NCI-H187 treated with DMSO at 0.1 percent for 48 hours (cell line): ENCODE measurements at places on chromosomes 13 and 19.

GRCh38 chr19:35294328-35294727 is 2.4 kb downstream of the MAG start:
- no peak for DNase-seq

DNA sequence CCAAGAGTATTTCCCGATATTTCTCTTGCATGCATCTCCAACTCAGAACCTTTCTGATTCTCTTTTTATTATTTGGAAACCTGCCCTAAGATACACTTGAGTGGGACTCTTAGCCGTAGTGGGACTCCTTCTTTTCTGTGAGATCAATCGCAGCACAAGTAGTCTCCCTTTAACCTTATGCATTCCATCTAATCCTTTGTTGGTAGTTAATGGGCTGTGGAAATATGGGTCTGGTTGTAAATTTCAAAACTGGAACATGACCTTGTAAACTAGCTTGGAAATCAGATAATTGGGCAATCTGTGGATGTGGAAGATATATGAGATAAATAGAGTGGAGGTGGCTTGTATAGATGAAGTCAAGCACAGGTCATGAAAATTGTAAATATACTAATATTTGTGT is 350.0 kb downstream of the NDFIP2 start:
- no peak for DNase-seq

DNA sequence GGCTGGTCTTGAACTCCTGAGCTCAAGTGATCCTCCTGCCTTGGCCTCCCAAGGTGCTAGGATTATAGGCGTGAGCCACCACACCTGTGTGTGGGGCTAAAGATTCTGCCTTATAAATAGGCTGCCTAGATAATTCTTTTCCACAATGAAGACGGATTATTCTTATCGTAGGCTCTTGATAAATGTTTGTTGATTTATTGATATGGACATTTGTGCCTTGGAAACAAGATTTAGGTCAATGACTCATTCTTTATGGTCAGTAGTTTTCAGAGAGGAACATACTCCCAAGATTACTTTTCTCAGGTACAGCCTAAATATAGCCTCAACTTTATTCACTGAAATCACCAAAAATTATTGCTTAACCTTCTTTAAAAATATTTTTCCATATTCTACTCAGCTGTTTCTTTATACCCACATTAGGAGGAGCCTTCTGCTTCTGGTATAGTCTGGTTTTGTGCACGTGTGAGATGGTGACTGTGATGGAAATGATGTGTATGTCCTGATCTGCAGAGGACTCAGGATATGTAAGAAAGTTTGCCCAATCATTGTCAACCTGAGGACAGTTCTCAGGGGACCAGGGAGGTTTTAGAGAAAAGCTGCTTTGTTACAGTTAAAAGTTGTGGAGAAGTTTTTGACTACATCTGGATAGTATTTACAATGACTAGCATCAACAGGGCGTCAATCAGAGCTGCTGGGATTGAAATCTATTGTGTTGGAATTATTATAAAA is 208.9 kb downstream of the DNAJC15 start:
- DNase-seq = no peak

- no peak for DNase-seq
These were observed 1551.1 kb downstream of the EFNB2 start for GRCh38 chr13:104984296-104984818.

DNA sequence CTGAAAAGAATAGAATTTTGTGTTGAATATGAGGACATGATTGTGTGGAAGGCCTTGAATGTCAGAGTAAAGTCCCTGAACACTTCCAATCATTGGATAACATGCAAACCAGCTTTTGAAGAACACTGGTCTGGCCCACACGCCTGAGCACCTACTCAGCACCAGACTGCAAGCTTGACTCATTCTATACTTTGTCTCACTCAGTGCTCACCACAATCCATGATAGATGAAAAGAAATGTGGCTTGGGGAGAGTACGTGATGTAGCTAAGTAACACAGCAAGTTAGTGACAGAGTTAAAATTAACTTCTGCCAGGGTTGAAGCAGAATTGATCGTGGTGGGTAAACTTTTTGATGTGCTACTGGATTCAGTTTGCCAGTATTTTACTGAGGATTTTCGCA is 12.0 kb downstream of the DLEU7 start:
- no peak for DNase-seq

DNA sequence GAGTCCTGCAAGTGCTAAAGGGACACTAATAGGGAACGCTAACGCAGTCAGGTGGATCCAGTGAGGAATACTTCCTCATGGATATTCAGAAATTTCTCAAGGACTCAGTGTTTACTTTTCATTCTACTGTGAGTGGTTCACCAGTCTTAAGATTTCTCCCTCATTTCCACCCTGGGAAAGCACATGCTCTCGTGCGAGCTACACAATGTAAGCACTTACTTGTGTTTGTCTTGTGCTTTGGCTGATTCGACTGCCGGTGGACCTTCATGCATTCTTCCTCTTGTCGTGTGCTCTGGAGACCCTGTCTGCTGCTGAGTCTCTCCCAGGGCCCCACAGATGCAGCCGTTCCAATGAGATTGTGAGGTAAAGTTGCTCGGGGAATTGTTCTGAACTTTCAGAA is 180.1 kb downstream of the NUFIP1 start:
- DNase-seq = no peak

DNA sequence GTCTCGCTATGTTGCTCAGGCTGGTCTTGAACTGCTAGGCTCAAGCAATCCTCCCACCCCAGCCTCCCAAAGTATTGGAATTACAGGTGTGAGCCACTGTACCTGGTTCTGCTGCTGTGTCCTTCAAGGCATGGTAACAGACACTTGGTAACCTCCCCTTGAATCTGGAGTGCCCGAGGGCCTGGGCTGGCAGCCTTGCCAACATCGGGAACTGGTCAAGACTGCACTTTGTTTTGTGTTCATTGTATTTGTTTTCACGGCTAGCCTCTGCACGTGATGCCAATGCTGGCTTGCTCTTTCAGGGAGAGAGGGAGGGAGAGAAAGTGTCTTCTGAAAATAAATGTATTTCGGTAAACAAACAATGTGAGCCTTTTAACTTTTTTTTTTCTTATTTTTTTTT is 12.0 kb downstream of the CERS4 start:
- DNase-seq = no peak

DNA sequence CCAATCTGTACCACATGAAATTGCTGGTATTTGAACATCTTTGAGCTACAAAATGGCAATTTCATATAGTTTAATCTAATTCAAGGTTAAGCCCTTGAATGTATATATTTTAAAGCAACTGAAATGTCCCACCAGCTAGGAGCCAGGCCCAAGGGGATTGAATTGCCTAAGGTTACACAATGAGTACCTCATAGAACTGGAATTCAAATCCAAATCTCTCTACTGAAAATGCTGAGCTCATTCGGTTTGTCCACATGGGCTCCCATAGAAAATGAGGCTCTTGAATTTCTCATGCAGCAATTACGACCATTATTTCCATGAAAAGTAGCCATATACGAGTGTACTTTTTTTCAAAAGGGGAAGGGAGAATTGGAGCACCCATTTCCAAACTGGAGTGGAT is 31.5 kb upstream of the FNDC3A start:
- DNase-seq = no peak

- DNase-seq = no peak
These were observed 7.5 kb upstream of the GJA3 start for GRCh38 chr13:20168396-20168795.

- DNase-seq = no peak
These were observed 45.3 kb downstream of the ACTN4 start for GRCh38 chr19:38692458-38693379.
